Dermis blood vessel endothelial cell (primary cell): ENCODE measurements at places on chromosomes 7 and 10. TPM values are rescaled to one million over a fixed set of nuclear protein-coding genes. Genes with fewer than 3 reads are reported as not detected.

GRCh38 chr7:122528879-122529481 lies 169.9 kb downstream of the RNF133 start:
- peak; percentile 78 for DNase-seq

DNA sequence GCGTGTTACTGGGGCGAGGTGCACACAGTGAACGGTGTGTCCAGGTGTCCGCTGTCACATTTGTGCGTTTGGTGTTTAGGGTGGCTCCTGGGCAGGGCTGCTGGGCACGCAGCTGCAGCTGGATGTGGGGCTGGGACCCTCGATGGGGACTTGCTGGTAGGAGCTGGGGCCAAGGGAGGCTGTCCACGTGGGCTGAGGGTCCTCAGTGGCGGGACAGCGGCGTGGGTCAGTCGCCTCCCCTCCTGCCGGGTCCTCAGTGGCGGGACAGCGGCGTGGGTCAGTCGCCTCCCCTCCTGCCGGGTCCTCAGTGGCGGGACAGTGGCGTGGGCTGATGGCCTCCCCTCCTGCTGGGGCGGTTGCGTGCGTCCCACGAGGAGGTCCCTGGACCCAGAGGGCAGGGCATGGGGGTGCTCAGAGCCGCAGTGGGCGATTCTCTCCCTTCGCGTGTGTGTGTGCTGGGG lies 68.5 kb downstream of the INPP5A start:
- no peak for DNase-seq

STX1A gene
- 10.7 and 11.4 TPM in 2 replicates for total RNA-seq

CALCR gene
- not detected in 2 replicates for total RNA-seq

DNA sequence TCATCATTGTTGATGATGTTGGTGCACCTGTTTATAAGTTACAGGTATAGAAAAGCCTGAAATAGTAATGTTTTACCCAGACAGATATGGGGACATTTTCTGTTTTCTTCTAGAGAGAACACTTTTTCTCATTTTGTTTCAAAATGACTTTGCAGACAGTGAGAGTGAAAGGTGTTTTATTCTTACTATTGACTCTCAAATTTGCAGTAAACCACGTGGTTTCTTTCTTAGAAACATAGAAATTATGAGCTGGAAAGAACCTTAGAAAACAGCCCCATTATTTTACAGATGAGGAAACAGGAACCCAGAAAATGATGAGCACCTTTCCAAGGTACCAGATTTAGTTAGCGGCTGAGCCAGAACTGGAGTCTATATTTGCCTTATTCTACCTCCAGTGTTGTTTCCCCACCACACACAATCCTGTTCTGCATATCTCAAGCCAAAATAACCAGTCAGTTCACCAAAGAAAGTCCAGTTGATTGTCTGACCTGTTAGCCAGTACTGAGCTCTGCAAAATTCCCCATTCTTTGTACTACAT lies 138.9 kb upstream of the AHR start:
- DNase-seq: no peak

DNA sequence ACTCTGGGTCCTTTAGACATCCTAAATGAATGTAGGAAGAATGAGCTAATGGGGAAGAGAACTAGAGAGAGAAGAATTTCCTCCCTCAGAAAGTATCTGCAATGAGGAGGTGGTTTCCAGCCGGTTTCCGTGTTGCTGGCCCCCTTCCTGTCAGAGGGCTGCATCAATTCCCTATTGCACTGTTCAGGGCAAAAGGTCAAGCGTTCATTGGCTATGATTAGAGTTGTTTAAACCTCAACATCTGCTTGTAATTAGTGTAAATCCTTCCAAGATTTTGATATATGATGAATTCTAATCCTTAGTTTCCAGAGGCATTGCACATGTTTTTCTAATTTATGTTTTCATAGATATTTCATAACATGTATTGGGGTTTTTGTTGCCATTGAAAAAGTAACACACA lies 107.3 kb upstream of the SGCE start:
- peak; percentile 22 for DNase-seq

- DNase-seq: no peak
Measured at GRCh38 chr7:110983822-110984456, 107.0 kb upstream of the LRRN3 start.

ABCB1 gene
- total RNA-seq: 4.6 and 16.2 TPM in 2 replicates

DNA sequence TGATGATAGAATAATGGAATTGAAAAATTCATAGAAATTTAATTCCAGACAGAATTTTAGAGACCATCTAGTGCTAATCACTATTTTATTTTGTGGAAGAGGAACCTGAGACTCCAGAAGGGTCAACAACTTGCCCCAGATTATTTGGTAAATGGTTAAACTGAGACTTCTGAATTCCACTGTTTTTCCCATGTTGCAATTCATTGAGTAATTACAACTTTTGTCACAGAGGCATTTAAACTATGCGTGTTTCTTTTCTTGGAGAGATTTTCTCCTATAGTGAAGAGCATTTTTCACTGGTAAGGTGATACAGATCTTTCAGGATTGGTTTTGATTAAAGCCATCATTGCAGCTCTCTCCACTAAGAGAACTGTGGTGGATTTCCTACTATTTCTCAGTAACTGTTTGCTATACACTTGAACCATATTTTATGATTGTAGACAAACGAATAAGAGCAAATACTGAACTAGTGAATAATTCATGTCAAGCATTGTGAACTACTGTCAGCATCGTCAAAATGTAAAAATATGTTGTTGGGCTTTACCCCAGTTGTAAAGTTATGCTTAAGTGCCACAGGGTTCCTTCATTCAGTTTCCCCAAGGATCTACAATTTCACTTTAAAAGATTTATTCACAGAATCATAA lies 26.5 kb downstream of the LRGUK start:
- no peak for DNase-seq

- no peak for DNase-seq
Measured at GRCh38 chr10:7887174-7887816, 69.0 kb downstream of the TAF3 start.

TMEM273 gene
- 16.2 and 49.9 TPM in 2 replicates for total RNA-seq

DNA sequence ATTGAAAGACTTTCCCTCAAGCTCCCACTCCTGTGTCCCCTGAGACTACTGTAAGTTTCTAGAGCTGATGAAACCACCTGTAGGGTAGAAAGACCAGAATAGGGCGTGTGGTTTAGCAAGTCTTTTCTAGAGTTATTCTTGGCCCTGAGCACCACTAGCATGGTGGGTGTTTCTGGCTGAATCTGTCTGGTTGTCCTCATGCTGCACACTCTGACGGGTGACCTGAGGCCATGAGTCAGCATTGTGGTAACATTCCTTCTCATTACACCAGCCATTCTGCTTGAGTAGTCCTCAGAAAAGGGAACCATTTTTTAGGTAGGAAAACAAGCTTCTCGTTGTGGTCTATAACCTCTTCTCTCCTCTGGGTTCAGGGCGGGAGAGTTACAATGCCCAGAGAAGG lies 250.3 kb downstream of the SNX13 start:
- no peak for DNase-seq

DNA sequence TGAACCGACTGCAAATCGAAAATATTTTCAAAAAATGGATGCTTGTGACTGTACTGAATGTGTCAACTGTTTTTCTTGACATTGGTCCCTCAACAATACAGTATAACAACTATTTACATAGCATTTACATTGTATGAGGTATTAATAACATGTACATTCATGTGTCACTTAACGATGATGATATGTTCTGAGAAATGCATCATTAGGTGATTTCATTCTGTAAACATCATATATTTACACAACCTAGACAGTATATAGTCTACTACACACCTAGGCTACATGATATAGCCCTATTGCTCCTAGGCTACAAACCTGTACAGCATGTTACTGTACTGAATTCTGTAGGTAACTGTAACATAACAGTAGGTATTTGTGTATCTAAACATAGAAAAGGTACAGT lies 39.7 kb downstream of the SIRT1 start:
- no peak for DNase-seq

DNA sequence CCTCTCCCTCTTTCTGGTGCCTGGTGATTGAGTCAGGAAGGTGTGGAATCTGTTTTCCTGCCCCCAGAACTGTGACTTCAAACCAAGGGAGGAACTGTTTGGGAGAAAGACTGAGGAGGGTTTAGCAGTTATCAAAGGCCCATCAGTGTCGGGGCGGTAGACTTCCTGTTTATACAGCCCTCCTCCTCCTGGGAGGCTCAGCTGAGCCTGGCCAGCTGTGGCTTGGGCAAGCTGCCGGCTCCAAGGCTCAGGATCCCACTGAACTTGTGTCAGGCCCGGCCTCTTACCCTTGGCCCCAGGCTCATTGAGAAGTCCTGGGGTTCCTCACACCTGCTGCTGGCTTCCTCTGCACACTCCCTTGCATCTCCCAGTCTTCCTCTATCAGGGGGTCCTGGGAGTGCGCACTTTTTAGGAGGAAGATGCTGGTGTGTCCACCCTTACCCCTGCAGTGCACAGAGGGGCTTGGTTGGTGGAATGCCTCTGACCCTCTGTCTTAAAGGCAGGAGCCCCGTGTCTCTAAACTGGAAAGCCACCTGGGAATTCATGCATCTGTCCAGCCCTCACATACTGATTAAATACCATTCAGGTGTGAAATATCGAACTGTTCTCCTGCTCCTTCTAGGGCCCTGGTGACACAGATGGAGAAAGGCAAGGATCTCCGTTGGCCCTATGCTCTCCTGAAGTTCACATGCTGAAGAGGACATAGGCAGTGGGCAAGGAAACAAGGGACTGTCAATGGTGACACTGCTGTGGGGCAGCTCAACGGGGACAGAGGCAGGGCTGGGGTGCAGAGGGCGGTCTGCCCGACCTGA lies 32.4 kb downstream of the CXCL12 start:
- DNase-seq: no peak

DNA sequence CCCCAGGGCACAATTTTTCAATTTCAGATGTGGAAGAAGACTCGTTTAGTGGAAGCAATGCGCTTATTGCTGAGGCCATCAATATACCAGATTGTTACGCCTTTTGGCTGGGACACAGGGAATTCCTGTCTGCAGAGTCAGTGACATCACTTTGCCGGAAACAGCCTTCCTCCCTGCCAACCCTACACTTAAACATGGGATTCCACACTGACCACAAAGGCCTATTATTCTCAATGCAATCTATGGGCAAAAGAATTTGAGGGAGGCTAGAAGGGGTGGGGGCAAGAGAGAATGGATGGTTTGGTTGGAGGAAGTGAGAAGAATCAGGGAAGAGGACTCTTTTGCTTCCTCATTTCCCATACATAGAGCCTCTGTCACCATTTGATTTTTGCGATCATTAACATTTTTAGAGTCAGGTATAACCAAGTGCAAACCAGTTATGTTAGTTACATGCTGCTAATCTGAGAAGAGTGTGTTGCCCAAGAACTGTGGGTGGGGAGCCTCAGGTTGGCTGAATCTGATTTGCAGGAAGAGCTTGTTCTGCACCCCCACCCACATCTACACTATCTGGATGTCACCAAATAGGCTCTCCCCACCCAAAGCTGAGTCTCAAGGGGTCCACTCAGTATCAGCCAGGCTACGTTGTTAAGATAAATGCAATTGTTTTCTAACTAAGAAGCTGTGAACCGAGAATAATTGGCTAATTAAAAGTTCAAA lies 58.2 kb downstream of the ENTPD1 start:
- peak; percentile 93 for DNase-seq

VSTM4 gene
- 0.56 and 1.0 TPM in 2 replicates for total RNA-seq

- no peak for DNase-seq
Measured at GRCh38 chr7:98278408-98278807, 3.1 kb upstream of the BRI3 start.

KCND2 gene
- 0.14 and 0.17 TPM in 2 replicates for total RNA-seq

DNA sequence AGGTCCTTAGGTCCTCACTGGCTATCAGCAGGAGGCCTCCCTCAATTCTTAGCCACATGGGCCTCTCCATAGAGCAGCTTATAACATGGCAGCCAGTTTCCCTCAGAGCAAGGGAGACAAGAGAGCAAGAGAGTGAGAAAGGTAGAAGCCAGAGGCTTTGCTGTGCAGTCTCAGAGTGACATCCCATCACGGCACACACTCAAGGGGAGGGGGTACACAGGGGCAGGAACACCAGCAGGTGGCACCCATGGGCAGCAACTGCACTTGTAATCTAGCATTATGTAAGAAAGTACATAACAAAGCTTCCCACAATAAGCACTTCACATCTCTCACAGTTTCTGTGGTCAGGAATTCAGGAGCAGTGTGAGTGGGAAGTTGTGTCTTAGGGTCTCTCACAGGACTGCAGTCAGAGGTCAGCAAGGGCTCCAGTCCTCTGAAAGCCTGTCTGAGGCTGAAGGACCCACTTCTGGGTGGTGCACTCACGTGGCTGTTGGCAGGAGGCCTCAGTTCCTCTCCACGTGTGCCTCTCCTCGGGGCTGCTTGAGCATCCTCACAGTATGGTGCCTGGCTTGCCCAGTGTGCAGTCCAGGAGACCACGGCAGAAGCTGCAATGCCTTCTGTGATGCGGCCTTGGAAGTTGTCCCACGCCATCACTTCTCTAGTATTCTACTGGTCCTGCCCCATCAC lies 159.4 kb downstream of the OAT start:
- peak; percentile 38 for DNase-seq

GRCh38 chr10:103814626-103815370 lies 40.6 kb downstream of the SH3PXD2A start:
- no peak for DNase-seq

GRCh38 chr10:78451592-78451991 lies 417.9 kb downstream of the RPS24 start:
- peak; percentile 21 for DNase-seq

ARL5B gene
- 22.8 and 23.0 TPM in 2 replicates for total RNA-seq

C7orf33 gene
- total RNA-seq: not detected in 2 replicates

TFR2 gene
- total RNA-seq: 0.68 and 0.70 TPM in 2 replicates

- no peak for DNase-seq
Measured at GRCh38 chr10:108957681-108958080, 965.6 kb downstream of the XPNPEP1 start.

RBM33 gene
- 23.1 and 31.3 TPM in 2 replicates for total RNA-seq

DNA sequence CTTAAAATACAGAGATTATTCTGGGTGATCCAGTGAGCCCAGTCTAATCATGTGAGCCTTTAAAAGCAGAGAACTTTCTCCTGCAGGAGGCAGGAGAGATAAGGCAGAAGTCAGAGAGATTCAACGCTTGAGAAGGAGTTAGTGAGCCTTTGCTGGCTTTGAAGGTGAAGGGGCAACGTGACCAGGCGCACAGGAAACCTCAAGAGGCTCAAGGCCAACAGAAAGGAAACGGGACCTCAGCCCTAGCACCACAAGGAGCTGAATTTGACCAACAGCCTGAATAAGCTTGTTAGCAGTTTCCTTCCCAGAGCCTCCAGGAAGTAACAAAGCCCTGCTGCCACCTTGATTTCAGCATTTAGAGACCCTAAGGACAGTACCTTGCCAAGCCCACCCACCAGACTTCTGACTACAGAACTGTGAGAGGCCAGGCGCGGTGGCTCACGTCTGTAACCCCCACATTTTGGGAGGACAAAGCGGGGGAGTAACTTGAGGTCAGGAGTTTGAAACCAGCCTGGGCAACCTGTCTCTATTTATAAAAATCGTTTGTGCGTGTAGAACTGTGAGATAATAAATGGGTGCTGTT lies 87.3 kb upstream of the KAT6B start:
- peak; percentile 62 for DNase-seq

- DNase-seq: peak; percentile 75
Measured at GRCh38 chr7:75650681-75651080, 88.1 kb downstream of the HIP1 start.
